ENCODE measurements at places on chromosomes 1 and 21.

DNA sequence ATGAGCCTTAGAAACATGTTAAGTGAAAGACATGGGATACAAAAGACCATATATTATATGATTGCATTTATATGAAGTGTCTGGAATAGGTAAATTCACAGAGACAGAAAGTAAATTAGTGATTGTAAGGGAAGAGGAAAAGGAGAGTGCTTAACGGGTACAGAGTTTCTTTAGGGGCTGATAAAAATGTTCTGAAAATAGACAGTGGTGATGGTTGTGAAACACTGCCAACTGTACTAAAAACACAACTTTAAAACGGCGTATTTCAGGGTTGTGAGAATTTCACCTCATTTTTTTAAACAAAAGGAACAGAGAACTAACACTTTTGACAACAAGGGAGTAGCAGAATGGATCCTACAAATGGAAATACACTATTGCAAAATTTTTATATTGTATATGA lies 13.4 kb downstream of the COP1 start:
- DNase-seq: no peak

- no peak for DNase-seq
Observed at GRCh38 chr1:52558941-52559340, 6.0 kb upstream of the TUT4 start.

- DNase-seq: no peak
Observed at GRCh38 chr1:230321341-230321740, 104.8 kb downstream of the PGBD5 start.

GRCh38 chr1:55021942-55022546 lies 17.3 kb upstream of the PCSK9 start:
- DNase-seq: peak; percentile 76
